ENCODE measurements at places on chromosomes 3 and 15.

GRCh38 chr3:155701882-155702465 is 42.9 kb downstream of the PLCH1 start:
- DNase-seq = peak; percentile 67

DNA sequence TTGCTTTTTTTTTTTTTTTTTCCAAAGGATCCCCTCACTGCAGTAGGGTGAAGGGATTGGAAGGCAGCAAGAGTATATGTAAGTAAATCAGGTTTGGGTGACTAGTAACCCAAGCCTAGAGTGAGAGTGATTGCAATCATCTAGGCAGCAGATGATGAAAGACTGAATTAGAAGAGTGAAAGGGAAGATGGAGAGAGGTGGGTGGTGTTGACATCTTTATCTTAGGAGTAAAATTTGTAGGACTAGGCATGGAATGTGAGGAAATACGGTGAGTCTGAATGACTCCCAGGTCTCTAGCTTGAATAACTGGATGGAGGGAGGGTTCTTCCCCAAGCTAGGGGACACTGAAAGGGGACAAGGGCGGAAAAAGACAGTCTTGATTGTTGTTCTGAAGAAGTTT is 63.4 kb downstream of the TPRG1 start:
- DNase-seq = no peak

- no peak for DNase-seq
Measured at GRCh38 chr15:91018158-91018557, 4.2 kb downstream of the VPS33B start.

DNA sequence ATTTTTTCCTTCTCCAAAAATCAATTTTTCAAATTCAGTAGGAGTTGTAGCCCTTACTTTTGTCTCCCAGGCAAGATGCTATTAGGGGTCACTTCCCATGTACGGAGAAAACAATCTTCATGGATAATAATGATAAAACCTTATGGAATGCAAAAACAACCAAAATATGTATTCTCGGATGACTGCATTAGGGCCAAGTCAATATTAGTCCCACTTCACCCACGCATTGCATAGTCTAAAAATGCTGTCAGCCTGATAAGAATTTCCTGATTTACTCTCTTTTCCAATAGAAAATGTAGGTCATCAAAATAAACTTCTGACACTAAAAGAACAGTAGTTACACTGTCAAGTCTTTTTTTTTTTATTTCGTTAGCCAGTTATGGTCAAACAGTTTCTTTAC is 2.7 kb downstream of the VGLL3 start:
- DNase-seq = peak; percentile 97

DNA sequence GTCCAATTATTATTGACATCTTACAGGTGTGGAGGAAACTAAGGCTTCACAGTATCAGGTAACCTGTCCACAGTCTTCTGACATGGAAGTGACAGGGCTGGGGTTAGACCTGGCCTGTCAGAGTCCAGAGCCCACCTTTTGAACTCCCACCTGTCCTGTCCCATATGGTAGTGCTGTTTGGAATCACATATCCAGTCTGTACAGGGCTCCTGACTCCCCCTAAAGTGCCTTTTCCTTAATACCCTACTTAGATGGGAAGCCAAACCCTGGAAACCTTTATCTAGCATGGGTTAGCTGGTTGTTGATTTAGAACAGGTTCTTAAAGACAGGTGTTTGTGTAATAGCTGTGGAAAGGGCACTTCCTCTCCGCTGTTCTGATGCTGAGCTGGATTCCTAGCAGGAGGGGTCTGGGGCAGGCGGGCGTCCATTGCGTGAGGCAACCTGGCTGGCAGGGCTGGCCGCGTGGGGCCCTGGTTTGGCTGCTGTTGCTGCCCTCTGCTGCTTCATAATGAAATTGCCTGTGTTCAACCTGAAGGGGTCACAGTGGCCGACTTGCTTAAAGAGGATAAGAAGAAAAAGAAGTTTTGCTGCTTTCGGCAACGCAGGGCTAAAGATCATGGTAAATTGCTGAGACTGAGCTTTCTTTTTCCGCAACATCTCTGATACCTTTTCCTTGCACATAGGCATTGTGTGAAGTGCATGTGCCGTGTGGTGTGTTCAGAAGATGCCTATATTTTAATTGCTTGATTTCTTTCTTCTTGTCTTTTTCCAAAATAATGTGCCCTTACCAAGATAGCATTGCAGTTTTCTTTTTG is 136.2 kb downstream of the CHDH start:
- DNase-seq = peak; percentile 70

GRCh38 chr3:11467875-11468274 is 175.8 kb downstream of the VGLL4 start:
- peak; percentile 48 for DNase-seq

- peak; percentile 72 for DNase-seq
Measured at GRCh38 chr15:44427756-44428724, 611 bp downstream of the CTDSPL2 start.

- DNase-seq = no peak
Measured at GRCh38 chr15:81728726-81729125, 317.1 kb downstream of the MEX3B start.

DNA sequence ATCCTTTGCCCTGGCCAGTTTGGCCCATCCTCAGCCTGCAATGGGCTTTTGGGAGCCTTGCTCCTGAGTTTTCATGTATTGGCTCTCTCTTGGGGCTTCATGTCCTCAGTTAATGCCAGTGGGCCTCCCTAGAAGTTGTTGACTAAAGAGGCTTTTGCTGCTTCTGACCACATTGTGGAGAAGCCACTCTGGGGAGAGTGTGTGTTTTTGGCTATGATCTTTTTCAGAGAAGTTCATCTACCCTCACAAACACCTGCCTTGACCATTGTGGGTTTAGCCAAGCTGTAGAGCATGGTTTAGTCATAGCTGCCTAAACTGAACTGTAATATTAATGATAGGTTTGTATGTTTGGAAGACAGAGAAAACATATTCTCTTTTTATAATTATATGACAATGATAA is 6.0 kb downstream of the MRAS start:
- DNase-seq = no peak

- no peak for DNase-seq
Measured at GRCh38 chr3:24520101-24520495, 25.4 kb upstream of the THRB start.

GRCh38 chr3:8152821-8153418 is 348.7 kb upstream of the LMCD1 start:
- DNase-seq = no peak

- DNase-seq = no peak
Measured at GRCh38 chr3:124201786-124202185, 209.9 kb upstream of the ROPN1 start.

DNA sequence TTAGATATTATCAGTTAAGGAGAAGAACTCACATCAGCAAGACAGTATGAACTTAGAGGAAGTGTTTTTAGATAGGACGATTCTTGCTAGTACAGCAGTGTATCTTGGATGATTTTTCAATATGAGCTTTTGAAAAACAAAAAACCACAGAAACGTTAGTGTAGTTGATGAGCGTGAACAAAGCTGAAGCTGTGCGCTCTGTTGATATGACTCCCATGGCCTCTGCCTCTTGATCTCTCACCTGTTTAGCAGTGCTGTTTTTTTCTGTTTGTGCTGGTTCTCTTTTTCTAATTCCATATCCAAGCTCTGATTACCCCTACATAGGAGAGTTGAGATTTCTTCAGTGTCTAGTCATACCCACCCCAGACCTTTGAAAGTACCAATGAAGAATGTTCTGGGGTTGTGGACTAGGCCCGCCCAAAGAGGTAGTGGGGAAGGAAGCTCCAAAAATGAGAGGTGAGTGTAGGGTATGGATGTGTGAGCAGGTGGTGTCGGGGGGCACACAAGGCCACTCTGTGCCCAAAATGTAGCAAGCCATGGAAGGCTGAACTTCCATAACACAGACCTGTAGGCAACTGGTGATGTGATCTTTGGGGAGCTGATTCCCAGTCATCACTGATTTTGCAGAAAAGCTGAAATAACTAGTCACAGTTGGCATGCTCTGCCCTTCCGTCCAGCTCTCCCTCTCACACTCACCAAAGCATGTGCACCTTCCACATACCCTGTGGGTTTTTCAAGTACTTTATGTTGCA is 20.0 kb upstream of the CMTM7 start:
- no peak for DNase-seq

DNA sequence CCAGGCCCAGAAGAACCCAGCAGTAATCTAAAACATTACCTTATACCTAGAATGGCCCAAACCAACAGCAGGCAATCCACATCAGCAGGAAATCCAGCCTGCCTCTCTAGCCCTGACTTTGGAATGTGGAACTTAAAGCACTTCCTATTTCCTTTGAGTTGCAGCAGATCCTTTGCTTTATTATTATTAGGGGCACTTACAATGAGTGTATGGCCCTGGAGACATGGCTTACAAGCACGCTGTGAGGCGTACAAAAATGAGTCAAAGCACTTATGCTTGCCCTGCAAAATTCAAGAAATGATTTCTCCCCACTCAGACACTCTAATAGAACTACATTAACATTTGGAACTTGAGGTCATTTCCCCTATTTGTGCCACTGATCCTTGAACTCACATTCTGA is 9.5 kb upstream of the KNSTRN start:
- DNase-seq = peak; percentile 56

DNA sequence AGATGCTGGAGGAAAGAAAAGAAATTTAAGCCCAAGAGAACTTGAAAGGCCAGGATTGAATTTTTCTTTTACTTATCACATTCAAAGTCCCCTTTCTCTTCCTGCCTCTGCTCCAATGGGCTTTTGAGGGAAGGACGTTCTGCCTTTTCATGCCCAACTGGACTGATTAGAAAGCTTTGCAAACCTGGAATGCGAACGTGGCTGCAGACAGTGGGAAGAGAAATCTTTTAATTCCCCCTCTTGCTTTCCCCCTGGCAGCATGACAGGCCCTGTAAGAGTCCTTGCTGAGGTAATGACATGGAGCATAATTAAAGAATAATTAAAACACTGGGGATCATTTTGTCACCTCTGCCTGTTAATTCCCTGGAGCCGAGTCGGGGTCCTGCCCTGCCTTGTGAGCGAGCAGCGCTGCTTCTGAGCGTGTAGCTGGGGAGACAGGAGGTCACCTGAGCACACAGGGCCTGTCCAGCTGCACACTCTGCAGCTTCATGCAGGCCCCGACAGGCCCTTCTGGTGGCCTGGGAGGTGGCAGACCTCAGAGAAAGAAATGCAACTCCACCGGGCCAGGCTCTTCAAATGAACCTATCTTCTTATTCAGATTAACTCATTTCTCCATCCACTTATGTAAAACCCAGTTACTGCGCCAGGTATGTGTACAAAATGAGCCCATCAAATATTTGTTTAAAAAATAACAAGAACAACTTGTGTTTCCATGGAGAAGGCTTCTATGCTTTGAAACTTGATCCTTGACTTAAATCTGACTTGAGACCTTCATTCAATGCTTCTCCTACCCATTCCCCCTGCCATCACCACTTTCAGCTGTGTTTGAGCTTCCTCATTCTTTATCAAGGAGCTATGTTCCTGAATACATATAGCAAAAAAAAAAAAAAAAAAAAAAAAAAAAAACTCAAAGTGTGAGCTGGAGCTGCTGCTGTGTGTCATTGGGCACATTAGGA is 628.2 kb upstream of the CFAP20DC start:
- DNase-seq = no peak

- DNase-seq = peak; percentile 26
Measured at GRCh38 chr15:36658312-36658711, 78.9 kb downstream of the CDIN1 start.

DNA sequence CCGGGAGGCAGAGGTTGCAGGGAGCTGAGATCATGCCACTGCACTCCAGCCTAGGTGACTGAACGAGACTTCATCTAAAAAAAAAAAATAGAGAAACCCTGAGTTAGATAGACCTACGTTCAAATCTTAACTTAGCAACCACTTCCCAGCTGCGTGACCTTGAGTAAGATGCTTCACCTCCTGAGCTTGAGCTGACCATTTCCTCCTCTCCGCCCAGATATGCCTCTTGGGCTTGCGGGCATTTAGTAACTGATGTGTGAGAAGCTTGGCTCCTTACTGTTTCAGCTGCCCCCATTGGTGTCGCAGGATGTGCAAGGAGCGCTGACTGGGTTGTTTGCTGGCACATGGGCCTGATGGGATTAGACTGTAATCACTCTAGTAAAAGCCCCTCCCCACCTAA is 26.9 kb upstream of the ATG7 start:
- no peak for DNase-seq

DNA sequence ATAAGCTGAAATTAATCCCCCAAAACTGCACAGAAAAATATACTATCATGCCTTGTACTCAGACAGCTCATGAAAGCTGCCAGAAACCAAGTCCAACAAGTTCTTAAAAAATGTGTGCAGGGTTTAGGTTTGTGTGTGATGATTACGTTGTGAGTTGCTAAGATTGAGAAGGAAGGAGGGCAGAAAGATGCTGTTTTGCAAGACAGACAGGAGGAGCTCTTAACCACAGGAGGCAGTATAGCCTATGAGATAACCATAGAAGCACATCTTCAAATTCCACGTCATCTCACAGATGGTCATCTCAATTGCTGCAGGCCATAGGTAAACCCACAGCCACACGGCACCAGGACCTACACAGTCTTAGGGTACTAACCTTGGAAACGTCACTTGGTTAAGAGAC is 191.9 kb downstream of the STT3B start:
- DNase-seq = peak; percentile 44

DNA sequence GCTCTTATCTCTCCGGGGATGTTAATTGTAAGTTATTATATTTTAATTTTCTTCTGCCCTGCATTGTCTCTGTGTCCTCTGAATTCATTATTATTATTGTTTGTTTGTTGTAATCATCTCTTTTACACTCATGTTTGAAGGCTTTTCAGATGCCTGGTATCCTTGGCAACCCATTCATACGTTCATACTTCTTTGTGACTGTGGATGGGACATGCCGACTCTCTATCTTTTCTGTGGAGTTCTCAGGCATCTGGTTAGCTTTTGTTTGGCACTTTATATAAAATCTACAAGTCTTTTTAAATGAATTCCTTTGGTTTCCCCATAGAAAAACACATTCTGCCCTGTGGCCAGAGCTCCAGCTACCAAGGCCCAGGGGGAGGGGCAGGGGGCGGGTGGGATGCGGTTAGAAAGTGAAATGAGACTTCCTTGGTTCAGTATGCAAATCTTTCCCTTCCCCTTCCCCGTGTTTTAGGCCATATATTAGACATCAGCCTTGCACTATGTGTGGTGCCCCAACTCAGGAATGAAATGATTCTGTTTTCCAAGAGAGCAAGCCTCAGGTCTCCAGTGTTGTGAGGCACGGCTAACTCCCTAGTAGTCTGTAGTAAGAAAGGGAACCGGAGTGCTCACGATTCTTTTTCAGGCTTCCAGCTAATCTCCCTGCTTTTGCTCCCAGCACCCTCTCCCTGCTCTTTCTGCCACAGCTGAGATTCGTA is 79.2 kb downstream of the SST start:
- no peak for DNase-seq

- DNase-seq = peak; percentile 91
Measured at GRCh38 chr3:159252772-159253384, 451.0 kb downstream of the MFSD1 start.

- DNase-seq = no peak
Measured at GRCh38 chr15:82830427-82831173, 21.2 kb downstream of the WHAMM start.

DNA sequence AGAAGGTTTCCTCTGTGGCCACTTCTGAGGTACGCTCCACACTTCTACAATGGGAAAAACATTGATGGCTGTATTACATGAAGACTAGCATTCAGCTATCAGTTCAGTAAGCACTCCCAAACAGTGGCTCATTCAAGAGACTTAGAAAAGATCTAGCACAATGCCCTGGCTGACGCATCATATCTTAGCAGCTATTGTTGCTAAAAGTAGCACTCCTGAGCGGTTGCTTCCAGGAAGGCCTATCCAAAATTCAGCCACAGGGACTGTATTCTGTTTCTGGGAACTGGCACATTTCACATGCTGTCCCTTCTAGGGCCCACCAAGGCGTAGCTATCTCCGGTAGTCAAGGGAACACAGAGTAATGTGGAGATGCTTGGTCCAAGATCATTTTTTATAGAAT is 21.2 kb upstream of the SPRED1 start:
- DNase-seq = no peak

GRCh38 chr15:92899948-92900730 is at the start of gene CHD2:
CHD2 (plus strand) TSS chr15:92900324; CDS start chr15:92901238, 914 bp downstream.
- peak; percentile 85 for DNase-seq
